ENCODE measurements at places on chromosomes 6 and 20. TPM values are rescaled to one million over a fixed set of nuclear protein-coding genes. Genes with fewer than 3 reads are reported as not detected.

The PRKN gene
- total RNA-seq, result 0.14 TPM

The NEURL2 gene
- 1.4 TPM for total RNA-seq

The RIPPLY2 gene
- not detected for total RNA-seq

The MYCT1 gene
- total RNA-seq, result not detected

The PTCHD4 gene
- total RNA-seq, result not detected

The SLC2A10 gene
- not detected for total RNA-seq

The THEMIS gene
- total RNA-seq, result 48.1 TPM

The DLL1 gene
- total RNA-seq, result 0.50 TPM

The CCN6 gene
- total RNA-seq, result not detected

The PNRC1 gene
- total RNA-seq, result 64.0 TPM

The VPS16 gene
- total RNA-seq, result 50.5 TPM

The TSPO2 gene
- total RNA-seq, result not detected

The CARMIL1 gene
- total RNA-seq, result 2.1 TPM

The PSORS1C1 gene
- total RNA-seq, result not detected

The EPB41L1 gene
- total RNA-seq, result not detected

The SLC4A11 gene
- 1.1 TPM for total RNA-seq

The PLN gene
- not detected for total RNA-seq

The PRDM13 gene
- not detected for total RNA-seq

All from T-helper 2 cell treated with Interferon-gamma antibody and Interleukin-4, amounts not matched to agents 100 ng/mL and 5 ng/mL, for 36 hours (primary cell).